ENCODE measurements at places on chromosomes 6 and 20.

DNA sequence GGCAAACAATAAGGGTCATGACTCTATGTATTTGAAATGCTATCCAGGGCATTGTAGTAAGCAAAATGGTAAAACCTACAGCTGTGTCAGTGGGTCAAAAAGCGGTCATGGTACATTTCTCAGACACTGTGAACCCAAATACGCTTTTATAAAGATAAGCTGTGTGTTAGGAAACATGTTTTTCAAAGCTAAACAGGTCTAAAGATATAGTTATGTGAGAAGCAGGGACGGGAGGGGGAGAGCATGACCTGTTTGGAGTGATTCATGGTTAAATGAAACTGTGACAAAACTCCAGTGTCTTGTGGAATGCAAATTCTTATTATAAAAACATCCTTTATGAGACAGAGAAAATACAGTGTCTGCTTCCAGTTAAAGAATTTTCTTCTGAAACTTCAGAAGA lies 205.4 kb upstream of the BMP2 start:
- DNase-seq, result no peak

GRCh38 chr6:36120979-36121786 lies 9.1 kb upstream of the MAPK13 start:
- DNase-seq, result peak; percentile 82

DNA sequence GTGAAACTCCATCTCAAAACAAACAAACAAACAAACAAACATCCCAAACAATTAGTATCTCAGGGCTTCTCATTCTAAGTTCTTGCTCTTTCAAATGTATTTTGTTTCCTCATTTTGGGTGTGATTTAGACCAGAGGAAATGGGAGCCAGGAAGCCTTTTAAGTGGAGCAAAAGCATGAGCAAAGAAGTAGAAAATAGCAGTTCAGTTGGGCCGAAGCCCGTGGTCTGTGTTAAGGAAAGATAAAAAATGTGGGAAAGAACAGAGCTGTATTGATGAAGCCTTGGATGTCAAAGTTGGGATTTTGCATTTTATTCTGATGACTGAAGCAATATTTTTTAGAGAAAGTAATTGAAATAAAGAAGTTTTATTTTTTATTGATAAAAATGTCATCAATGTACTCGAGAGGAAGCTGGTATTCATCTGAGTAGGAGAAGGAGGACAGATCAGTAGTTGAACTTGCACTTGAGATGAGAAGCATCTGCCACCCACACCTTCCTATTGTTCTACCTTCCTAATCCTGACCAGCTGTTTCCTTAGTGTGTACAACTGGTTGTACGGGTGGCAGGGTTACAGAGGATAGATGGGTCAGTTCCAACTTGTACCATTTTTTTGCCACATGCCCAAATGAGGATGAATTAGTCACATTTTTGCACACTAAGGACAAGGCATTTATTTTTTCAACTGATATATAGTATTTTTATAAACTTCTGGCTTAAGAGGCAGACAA lies 56.1 kb downstream of the KIAA0408 start:
- DNase-seq, result no peak

GRCh38 chr20:48189181-48189580 lies 403.9 kb upstream of the SULF2 start:
- no peak for DNase-seq

DNA sequence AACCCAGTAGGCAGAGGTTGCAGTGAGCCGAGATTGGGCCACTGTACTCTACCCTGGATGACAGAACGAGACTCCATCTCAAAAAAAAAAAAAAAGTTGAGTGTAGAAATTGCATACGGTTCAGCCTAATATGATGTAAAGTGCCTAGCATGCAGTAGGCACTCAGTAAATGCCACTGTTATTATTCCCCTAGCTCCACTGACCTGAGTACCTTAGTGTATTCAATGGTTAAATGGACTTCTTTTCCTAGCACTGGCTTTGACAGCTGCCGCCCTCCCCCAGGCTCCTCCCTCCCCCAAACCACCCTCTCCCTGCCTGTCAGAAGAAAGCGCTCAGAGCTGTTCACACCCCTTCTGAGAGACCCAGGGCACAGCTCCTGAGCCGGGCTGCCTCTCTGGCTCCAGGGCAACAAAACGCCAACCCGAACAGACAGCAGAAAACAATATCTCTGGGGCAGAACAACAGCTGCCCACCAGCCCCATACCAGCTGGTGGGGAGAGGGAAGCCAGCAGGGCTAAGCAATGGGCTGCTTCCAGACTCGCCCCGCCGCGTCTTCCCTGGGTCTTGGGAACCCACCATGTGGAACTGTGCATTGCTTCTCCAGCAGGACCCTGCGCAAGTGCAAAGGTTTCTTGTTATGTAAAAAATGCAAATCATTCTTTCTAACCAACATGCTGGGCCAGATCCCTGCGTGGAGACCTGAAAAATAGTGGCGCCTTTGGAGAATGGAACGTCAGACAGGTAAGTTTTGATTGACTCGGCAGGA lies 4.5 kb downstream of the CPNE5 start:
- no peak for DNase-seq

- no peak for DNase-seq
Measured at GRCh38 chr20:53319200-53319599, 274.4 kb downstream of the ZNF217 start.

GRCh38 chr6:70520575-70520974 lies 46.2 kb upstream of the SDHAF4 start:
- DNase-seq, result peak; percentile 33

- DNase-seq, result no peak
Measured at GRCh38 chr6:7693827-7694226, 32.1 kb upstream of the BMP6 start.

GRCh38 chr6:105934708-105935107 lies 151.4 kb upstream of the PRDM1 start:
- no peak for DNase-seq

GRCh38 chr6:151390851-151391470 lies 398 bp downstream of the ZBTB2 start:
- peak; percentile 86 for DNase-seq

DNA sequence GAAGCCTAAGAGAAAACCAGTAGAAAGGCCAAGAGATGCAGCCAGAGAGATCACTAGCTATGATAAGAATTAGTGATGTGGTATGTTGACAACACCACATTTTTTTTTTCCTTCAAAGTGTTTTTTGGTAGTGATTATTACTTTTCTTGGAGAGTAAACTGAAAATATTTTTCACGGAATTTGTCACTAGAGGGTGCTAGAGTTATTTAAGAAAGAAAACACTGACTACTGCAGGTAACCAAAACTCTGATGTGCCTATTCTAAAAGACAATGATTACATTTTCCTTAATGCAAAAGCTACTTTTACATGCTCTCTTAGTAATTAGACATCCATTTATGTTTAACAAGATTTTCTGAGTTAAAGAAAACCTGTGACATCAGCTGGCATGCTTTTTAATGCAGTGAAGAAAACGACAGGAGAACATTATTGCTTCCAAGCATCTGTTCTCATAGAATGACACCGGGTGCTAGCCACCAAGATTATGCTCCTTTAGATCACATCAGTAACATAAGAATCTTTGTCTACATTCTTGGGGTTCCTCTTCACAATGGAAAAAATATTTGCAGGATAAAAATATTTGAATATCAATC lies 28.8 kb downstream of the RWDD2A start:
- no peak for DNase-seq

DNA sequence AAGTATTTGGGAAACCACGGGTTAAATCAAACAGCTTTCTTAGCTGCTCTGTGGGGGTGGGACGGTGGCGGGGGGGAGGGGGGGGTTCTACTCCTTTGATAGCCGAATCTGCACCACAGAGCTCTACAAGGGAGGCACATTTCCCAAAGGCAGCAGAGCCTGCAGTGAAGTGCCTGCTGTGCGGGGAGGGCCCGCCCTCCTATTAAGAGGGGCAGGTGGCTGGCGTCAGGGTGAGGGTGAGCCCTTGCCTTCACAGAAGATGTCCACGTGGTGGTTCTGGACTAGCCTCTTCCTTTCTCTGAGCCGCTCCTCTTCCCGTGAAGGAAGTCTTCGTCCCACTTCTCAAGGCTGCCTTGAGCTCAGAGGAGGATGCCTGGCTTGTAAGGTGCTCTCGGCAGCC lies 174.9 kb upstream of the THBS2 start:
- no peak for DNase-seq

GRCh38 chr6:11172501-11173327 lies 59.8 kb downstream of the NEDD9 start:
- DNase-seq, result peak; percentile 83

- DNase-seq, result no peak
Measured at GRCh38 chr6:37142050-37142614, 27.8 kb upstream of the PIM1 start.

DNA sequence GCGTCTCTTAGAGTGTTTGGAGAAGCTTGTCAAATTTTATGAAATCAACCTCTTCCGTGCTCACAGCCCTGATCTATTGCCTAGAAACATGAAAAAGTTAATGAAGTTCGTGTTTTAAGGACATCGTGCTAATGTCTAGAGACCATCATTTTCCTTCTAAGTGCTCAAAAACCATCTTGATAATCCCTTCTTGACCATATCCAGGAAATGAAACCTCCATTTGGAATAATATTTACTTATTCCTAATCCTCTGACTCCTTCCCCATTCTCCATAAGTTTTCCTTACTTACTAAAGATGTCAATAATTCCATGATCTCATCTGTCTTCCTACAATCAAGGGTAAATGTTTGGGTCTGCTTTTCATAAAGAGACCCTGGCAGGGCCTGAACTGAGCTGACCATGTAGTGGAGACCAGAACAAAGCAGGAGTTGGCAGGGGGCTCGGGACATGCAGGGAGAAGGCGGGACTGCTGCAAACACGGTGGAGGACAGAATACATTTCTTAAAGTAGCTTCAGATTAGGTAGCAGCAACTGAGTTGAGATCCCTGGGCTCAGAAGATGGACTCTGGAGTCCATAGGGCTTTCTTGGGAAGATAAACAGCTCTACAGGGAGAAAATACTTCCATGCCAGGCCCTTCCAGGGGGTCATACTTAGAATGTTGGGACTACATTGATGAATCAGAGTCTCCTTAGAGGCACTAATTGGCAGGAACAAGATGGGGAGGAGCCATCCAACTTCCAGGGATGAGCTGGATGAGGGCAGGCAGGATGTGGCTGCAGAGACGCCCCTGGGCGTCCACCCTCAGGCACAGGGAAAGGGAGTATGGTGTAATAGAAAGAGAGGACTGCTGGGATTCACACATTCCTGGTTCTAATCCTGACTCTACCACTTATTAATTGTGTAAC lies 100.7 kb downstream of the RIN2 start:
- DNase-seq, result no peak

DNA sequence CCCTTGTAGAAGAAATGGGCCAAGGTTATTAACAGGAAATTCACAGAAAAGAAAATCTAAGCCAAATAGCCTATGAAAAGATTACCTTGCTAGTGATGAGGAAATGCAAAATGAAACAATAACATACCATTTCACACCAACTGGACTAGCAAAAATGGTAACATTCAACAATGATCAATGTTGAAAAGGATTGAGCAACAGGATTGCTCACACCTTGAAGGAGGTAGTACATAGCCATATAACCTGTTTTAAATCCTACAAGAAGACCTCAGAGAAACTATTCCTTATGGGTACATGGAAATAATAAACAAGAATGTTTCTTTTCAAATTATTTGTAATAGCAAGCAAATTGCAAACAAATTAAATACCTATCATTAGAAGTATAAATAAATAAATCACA lies 107.4 kb downstream of the BFSP1 start:
- DNase-seq, result no peak

DNA sequence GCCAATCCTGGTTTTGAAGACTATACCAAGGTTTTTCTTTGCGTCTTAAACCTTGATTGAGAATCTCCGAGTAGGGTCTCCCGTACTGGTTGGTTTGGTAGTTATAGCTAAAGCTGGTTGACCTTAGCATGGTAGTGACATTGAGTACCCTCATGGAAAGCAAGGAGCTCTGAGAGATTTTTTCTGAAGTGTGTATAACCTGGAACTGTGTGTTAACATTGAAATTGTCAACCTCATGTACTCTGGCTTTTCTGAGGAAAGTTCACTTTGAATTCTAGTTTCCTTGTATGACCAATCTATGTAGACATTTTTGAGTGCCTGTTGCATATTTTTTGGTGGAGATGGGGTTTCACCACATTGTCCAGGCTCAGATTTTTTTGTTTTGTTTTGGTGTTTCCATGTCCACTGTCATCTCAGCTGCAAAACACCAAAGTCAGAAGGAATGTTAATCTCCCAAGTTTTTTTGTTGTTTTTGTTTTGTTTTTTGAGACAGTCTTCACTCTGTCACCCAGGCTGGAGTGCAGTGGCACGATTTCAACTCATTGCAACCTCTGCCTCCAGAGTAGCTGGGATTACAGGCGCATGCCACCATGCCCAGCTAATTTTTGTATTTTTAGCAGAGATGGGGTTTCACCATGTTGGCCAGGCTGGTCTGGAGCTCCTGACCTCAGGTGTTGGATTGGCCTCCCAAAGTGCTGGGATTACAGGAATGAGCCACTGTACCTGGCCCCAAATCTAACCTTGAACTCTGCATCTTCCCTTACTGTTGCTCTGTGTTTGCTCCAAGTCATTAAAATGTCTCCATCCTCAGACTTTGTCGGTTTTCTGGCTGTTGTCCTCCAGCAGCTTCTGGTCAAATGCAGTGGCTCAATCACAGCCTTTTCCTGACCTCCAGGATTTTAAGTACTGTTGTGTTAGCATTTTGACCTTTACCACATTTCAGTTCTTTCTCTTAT lies 4.3 kb downstream of the RPS12 start:
- no peak for DNase-seq

GRCh38 chr20:1817577-1818211 lies 77.5 kb upstream of the SIRPA start:
- DNase-seq, result no peak

GRCh38 chr6:87755708-87756671 lies 54.0 kb upstream of the AKIRIN2 start:
- no peak for DNase-seq

- no peak for DNase-seq
Measured at GRCh38 chr6:131208787-131209186, 73.5 kb downstream of the AKAP7 start.

DNA sequence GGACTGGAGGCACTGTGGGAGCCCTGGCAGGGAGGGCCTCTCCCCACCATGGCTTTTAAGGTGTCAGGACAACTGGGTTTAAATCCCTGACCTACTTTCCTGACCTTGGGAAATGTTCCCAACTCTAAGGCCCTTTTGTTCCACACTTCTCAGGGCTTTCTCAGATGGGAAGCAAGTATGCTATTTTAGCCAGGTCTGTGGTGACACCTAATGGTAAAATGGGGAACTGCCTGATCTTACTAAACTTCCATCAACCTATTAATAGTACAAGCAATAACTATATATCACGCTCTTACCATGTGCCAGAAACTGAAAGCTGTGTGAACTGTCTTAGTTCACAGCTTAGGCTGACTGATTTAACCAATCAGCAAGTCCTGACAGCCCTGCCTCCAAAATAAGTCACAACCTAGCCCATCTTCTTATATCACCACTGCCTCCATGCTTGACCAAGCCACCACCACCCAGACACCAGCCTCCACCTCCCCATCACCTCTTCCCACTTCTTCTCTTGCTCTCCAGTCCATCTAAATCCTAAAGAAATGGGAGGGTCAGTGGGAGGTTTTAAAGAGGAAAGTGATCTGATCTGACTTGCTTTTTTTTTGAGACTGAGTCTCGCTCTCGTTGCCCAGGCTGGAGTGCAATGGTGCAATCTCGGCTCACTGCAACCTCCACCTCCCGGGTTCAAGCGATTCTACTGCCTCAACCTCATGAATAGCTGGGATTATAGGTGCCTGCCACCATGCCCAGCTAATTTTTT lies 6.9 kb upstream of the BLCAP start:
- peak; percentile 69 for DNase-seq

All from activated CD8-positive, alpha-beta T cell treated with anti-CD3 and anti-CD28 coated beads, Interleukin-2, amount 10 ng/mL, durations not matched to agents 7 days and 5 days (primary cell).